ENCODE measurements at places on chromosomes 13 and 19.

GRCh38 chr13:41222259-41222852 lies 28.0 kb upstream of the KBTBD7 start:
- no peak for DNase-seq

- DNase-seq: no peak
Measured at GRCh38 chr19:51059715-51060114, 5.2 kb downstream of the KLK13 start.

GRCh38 chr13:94858856-94859255 lies 146.5 kb upstream of the SOX21 start:
- DNase-seq: no peak

DNA sequence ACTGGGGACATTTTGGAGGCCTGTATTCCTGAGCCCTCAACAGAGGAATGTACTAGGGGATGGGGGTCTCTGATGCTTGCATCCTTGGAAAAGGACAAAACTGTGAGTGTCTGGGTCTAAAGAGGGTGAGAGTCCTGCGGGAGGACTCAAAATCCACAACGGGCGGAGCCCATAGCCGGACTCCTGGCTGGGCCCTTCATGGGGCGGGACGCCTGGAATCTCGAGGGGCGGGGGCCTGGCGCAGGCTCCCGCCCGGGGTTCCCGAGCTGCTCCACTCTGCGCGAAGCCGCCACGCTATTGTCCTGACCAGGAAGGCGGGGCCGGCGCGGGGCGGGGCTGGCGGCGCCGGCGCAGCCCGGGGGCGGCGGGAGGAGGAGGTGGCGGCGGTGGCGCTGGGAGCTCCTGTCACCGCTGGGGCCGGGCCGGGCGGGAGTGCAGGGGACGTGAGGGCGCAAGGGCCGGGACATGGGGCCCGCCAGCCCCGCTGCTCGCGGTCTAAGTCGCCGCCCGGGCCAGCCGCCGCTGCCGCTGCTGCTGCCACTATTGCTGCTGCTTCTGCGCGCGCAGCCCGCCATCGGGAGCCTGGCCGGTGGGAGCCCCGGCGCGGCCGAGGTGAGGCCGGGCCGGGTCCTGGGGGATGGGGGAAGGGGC lies at the start of gene APLP1:
Gene APLP1, plus strand, starts transcription at position 403 of the 651 bp plus-strand sequence. Its CDS starts 63 bp downstream, at position 466.
- DNase-seq: peak; percentile 82

DNA sequence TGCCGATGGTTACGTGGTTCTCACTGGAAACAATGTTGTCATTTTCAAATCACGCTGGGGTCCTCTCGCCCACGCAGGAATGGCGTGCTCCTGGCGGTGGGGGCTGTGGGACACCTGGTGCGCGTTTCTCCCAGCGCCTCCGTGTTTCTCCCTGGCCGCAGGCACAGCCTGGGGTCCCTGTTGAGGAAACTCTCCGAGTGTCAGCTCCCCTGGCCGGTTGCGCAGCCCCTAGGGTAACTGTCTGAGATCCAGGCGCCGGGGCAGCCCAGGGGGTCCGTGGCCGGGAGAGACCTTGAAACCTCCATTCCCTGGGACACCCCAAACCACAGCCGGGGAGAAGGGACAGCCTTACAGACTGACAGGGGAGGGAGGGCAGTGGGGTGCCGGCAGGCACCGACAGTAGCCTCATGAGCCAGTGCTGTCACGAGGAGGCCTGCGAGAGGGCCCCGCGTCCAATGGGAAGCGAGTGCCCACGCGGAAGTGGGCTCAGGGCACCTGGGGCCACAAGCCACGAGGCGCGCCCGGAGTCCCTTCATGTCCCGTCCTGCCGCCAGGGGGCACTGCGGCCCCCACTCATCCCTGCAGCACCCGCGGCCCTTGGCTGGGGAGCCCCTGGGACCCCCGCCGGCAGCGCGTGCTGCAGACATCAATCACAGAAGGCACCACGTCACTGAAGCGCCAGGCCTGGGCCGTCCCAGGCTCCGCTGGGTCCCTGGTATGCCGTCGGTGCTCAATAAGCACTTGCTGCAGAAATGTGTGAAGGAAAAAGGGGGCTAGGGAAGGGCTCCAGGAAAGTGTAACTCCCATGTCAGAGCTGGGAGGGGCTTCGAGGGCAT lies 9.5 kb downstream of the ADAMTSL5 start:
- peak; percentile 31 for DNase-seq

DNA sequence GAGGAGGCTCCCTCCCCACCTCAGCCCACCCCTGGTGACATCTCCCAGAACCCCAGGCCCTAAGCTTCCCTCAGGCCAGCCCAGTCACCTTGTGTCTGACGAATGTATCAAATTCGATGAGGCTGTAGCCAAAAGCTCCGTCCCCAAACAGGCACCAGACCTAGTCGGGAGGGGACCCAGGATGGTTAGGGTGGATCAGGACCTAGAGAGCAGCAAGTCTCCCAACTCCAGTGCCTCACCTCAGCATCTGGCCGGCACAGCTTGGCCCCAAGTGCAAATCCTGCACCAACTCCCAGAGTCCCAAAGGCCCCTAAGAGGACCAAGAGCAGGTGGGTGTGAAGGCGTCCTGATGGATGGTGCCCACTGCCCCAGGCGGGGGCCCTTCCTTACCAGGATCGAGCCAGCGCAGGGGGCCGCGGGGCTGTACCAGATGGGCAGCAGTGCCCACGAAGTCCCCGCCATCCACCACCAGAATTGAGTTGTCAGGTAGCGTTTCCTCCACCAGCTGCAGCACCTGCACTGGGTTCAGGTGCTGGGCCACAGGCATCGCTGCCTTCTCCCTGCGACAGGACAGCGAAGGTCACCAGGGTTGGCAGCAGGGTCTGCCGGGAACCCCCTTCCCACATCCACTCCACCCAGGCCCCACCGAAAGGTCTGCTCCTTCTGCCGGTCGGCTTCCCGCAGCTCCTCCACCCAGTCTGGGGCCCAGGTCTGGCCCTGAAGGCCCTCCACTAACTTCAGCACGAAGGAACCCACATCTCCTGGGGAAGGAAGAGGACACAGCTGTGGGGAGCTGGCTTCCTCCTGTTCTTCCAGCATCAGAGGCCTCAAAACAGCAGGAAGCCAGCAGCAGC lies 8.8 kb downstream of the SYDE1 start:
- DNase-seq: no peak

- no peak for DNase-seq
Measured at GRCh38 chr19:46357846-46358583, 11.1 kb downstream of the PPP5C start.

DNA sequence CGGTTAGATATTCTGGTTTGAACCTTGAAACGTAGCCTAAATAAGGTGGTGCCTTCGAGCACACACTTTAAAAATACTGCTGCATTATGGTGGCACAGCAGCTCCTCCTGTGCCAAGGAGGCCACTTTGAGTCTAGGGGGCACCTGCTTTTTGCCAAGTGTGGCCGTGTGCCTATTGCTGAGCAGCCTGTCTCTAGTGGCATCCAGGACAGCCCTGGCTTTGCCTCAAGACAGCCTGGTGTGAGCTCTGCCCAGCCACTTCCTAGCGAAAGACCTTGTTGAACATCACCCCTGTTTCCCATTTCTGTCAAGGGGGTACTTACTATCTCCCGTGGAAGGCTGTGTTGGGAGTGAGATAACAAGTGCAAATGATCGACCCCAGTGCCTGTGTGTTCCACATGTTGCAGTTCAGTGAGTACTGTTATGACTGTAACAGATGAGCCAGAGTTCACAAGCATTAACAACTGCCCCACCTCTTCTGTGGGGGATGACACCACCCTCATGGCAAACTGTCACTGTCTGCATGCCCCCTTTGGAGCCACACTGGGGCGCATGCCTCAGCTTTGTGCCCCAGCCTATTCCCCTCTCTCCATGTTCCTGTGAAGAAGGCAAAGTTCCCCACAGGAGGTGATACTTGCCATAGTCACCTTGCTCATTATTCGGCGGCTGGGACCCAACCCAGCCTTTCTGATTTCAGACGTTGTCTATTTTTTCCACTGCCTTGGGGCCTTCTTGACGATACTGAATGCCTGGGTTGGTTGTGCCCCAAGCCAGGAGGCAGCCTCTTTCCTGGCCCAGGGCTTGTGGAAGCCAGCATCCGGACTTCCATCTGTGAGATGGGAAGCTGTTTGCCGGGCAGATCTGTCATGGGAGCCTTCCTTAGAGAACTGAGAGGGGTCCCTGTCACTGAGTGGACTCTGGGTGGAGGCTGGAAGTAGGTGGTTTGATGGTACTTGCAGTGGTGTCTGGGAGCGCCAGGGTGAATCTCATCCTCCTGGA lies 5.4 kb downstream of the GATAD2A start:
- DNase-seq: no peak
